ENCODE measurements at places on chromosomes 11 and 22. TPM values are rescaled to one million over a fixed set of nuclear protein-coding genes. Genes with fewer than 3 reads are reported as not detected.
A peak's percentile ranks its signal among the peaks of the same experiment; 100 is the strongest.

MUC6 gene
- not detected for total RNA-seq

GRCh38 chr22:25853078-25853477 lies 111.1 kb downstream of the MYO18B start:
- no peak for DNase-seq

DNA sequence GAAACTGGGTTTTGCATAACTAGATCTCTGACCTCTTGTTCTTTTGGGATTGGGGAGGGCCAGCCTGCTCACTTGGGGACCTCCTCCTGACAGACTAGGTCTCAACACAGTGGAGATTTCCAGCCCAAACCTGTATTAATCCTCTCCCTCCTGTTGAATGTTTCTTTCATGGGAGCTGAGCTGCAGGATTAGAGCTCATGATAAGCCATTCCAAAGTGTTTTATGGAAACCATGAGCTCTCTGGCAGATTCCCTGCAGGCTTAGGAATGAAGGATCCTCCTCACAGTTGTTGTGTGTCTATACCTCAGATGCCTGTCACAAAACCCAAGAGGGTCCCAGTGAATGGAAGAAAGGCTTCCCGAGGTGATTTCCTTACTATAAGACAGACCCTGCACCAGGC lies 248.4 kb upstream of the B3GAT1 start:
- DNase-seq = no peak

GRCh38 chr11:84799112-84799511 lies 828.0 kb downstream of the DLG2 start:
- DNase-seq = no peak

DNA sequence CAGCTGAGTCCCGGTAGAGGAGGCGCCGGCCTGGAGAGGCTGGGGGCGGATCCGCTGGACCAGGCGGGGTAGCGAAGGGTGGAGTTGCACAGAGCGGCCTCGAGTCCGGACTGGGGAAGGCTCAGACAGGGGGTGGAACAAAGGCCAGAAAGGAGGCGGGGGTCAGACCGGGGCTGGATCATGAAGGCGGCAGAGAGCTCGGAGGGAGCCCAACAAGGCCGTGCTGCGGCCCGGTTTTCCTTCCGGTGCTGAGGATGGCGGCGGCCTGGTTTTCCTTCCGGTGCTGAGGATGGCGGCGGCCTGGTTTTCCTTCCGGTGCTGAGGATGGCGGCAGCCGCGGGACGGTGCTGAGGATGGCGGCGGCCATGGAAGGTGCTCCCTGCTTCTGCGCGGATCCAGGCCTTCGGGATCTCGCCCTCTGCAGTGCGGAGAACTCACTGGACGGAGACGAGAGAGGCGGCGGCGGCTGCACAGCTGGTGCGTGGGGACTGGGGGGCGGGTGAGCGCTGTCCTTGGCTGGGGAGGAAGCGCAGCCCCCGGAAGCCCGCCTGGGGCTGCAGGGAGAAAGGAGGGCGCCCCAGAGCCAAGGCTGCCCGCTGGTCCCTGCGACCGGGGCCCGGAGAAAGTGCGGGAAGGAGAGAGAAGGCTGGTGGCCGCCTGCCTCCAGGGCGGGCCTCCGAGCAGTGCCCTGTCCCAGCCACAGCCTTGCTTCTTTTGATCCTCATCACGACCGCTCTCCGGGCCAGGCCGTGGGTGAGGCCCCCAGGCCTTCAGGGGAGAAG lies 350.4 kb upstream of the B3GAT1 start:
- DNase-seq = peak; percentile 48

Data from glutamatergic neuron (in vitro differentiated cells).